ENCODE measurements at places on chromosomes 11 and 22.
A peak's percentile ranks its signal among the peaks of the same experiment; 100 is the strongest.

DNA sequence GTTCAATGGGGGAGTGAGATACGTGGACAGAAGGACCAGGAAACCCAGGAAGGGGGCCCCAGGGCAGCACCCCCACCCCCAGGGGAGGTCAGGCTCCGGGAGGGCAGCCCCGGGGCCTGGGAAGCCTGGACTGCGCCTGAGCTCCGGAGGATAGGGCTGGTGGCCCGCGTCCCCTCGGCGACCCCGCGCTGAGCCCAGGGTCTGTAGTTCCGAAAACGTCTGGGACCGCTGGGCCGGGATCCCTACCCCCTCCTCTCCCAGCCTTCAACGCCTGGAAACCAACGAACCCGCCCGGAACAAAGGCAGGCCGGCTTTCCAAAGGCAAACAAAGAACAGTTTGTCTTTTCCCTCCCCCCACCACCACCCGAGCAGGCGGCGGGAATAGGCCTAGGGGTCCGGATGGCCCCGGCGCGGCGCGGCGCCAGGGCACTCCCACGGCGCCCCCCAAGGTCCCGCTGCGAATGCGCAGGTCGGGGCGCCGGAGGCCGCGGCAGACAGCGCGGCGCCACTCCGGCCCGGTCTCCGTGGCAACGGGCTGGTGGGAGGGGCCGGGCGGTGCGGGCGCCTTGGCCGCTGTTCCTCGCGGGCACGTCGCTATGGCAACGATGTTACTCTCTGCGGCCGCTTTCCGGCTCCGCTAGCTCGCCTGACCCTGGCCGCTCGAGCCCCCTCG is 58.5 kb downstream of the IGLL1 start:
- DNase-seq, result peak; percentile 98

- no peak for DNase-seq
Observed at GRCh38 chr11:9672288-9672916, 8.5 kb downstream of the SWAP70 start.

DNA sequence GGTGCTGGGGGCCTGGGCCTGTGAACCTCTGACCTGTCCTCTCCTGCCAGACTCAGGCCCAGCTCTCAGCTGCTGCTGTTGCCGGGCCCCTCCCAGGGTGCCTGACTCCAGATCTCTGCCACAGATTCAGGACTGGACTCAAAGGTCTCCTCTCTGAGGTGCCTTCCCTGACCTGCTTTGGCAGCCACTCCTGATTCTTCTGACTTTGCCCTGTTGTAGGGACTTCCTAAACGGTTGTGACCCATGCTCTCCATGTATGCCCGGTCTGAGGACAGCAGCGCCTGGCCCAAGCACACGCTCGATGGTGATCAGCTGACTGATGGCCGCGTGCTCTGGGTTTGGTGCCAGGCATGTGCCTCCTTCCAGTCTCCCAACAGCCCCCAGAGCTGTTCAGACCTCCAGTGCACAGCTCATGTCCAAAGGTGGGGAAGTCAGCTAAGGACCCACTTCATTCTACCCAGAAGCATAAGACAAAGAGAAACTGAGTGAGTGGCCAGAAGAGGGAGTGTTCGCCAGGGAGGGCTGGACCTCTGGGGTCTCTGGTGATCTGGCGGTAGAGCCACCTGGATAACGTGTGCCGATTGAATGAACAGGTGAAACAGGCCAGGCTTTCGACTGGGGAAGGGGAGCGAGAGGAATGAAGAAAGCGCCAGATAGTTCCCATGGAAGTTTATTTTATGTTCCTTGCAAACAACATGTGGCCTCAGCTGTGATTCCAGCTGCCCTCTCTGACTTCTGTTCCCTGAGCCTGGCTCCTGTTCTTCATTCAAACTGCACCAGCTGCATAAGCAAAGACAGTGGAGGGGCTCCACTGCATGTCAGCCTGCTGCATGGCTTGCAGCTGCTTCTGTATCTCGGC is 8.1 kb upstream of the TOP3B start:
- DNase-seq, result no peak

DNA sequence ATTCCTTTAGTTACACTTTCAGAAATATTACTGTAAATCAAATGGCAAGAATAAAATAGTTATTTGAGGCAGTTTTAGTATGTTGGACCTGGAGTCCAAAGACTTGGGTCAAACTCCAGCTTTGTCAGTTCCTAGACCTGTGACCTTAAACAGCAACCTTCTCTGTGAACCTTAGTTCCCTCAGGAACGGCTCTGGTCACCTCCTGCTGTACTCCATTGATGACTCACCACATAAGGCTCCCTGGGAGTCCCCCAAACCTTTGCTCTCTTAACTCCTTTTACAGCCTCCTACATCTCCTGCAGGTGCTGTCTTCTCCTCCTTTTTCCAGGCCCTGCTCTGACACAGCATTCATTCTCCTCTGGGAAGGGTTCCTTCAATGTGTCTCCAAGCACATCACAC is 29.1 kb downstream of the LIMK2 start:
- DNase-seq, result no peak

DNA sequence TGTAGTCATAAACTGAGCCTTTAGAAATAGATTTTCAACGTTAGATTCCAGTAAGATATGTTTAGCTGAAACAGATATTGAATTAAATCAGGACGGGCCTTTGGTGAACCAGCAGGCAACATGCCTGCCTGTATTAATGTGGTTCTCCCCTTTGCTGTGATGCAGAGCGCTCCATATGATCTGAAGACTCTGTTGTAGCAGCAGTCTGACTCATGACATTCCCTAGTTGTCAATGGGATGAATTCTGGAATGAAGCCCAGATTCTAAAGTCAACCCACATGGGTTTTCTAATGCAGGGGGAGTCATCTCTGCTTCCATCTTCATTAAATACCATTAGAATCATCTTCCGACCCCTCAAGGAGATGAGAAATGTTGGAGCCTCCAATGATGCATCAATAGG is 864.5 kb downstream of the NTM start:
- peak; percentile 16 for DNase-seq

GRCh38 chr22:36900225-36900624 is 13.2 kb upstream of the CSF2RB start:
- DNase-seq, result no peak

DNA sequence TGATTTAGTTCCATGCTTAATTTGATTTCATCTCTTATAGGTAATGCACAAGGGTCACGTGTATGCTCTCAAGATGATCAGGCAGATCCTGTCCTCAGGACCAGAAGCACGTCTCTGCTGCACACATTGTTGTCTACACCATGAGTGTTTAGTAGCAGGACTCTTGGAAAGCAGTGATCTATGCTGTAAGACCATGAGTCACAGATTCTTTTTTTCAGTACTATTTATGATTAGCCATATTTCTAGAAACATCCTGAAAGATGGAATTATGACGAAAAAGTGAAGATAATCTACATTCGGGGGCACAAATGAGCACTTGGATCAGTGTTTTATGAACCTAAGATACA is 29.6 kb downstream of the ZBED4 start:
- no peak for DNase-seq

DNA sequence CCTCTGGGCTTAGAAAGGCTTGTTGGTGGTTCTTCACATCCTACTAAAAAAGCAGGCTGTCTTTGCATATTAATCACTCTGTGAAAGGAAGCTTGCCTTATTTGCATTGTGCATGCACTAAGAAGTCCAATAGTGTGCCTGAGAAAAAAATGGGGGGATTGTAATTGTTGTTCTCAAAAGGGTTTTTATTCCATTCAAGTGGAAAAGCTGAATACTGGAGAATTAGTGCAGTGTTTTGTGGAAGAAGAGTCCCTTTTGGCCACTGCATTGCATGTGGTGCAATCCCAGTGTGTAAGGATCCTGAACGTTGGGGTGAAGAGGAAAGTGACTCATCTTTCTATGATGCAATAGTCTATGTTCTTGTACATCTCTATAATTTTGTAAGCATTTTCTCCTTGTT is 16.5 kb downstream of the NCAM1 start:
- DNase-seq, result peak; percentile 56

DNA sequence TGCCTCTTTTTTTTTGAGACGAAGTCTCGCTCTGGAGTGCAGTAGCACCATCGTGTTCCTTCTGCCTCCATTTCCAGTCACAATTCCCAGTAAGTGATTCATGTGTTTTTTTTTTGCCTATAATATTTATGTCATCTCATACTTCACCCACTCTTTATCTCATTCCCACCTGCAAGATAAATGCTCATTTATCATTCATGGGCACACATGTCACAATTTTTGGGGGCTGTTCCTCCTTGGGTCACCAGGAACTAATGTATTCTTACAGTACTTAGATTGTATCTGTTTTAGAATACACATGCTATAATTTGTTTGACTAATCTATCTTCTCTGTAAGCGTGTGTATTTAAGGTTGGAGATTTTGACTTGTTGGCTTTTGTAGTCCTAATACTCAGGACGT is 222.7 kb downstream of the SWAP70 start:
- DNase-seq, result no peak

GRCh38 chr11:2704896-2705606 is 5.3 kb upstream of the KCNQ1OT1 start:
- no peak for DNase-seq

- no peak for DNase-seq
Observed at GRCh38 chr11:19587979-19588378, 124.7 kb upstream of the NAV2 start.

GRCh38 chr11:64407221-64407620 is 48.3 kb downstream of the RPS6KA4 start:
- no peak for DNase-seq

DNA sequence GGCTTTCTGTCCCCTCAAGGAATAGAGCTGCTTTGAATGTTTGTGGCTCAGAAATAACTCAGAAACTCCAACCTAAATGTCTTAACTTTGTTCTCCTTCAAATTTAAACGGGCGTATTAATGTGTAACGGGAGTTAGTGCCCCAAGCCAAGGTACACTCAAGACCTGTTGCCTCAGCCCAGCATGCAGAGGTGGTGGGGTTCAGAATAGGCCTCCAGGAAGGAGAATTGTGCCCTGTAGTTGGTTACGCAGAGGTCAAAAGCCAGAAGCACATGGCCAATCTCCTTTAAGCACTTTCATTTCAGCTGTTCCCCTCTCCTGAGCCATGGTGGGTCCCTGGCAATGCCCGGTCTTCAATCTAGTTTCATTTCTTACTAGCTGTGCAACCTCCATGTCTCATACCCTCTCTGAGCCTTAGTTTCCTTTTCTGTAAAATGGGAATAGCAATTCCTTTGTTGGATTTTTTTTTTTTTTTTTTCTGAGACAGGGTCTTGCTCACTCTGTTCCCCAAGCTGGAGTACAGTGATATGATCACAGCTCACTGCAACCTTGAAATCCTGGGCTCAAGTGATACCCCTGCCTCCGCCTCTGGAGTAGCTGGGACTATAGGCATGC is 4.2 kb downstream of the HMOX1 start:
- no peak for DNase-seq

DNA sequence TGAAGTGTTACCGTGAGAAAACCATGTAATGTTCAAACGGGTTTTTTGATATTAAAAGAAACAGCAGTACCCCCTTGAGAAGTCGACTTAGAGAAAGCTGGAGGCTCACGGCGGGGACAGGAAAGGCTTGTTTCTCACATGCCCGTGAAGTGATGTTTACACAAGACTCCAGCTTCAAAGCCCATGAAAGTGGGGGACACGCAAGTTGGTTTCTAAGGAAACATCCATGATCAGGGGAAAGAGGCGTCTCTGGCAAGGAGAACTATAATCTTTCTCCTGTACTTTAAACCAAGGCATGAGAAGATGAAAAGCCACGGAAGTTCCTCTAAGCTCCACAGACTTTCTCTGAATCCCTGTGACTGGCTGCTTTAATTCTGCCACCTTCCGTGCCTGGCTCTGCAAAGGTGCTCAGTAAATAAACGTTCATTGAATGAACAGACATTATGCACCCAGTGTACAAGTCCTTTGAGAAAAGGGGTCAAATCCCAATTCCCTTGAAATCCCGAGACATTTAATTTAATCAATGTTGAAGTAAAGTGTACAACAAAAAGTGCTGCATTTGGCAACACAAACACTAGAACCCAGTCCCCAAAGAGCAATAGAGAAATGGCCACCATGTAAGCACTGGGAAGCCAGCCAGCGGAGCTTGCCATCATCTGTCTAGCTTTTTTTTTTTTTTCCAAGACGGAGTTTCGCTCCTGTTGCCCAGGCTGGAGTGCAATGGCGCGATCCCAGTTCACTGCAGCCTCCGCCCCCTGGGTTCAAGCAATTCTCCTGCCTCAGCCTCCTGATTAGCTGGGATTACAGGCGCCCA is 58.7 kb downstream of the AHNAK start:
- no peak for DNase-seq

All from cardiac fibroblast (primary cell).